EL (cell line): ENCODE measurements at places on chromosomes 5 and 9.
A peak's percentile ranks its signal among the peaks of the same experiment; 100 is the strongest.

DNA sequence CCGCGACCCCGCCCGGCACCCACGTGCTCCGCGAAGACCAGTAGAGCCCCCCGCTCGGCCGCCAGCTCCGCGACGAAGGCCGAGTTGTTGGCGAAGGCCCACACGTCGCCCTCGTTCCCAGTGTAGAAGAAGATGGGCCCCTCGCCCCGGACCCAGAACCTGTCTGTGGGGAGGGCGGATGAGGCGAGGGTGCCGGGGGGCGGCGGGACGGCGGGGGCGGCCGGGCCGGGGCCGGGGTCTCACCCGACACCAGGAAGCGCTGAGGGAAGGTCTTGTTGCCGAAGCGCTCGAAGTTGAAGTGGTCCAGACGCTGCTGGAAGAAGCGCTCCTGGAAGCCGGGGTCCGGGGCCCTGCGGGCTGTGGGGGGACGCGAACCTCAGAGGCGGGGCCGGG, 317 bp downstream of the DPP7 start:
- no peak for DNase-seq

DNA sequence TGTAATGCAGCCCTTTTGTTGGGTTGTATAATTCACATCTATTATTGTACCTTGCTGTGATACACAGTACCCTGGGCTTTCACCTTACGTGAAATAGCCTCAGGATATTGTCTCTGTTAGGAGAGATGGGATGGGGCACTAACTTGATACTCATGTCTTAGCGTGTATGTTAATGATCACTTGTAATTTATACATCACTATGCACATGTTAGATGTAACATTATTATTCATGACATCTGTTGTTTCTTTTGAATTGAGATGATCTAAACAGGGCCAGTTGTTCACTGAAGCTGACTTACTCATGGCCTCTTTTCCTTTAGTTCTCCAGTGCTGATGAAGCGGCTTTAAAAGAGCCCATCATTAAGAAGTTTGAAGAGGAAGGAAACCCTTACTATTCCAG, 65.2 kb downstream of the MCCC2 start:
- DNase-seq: no peak

DNA sequence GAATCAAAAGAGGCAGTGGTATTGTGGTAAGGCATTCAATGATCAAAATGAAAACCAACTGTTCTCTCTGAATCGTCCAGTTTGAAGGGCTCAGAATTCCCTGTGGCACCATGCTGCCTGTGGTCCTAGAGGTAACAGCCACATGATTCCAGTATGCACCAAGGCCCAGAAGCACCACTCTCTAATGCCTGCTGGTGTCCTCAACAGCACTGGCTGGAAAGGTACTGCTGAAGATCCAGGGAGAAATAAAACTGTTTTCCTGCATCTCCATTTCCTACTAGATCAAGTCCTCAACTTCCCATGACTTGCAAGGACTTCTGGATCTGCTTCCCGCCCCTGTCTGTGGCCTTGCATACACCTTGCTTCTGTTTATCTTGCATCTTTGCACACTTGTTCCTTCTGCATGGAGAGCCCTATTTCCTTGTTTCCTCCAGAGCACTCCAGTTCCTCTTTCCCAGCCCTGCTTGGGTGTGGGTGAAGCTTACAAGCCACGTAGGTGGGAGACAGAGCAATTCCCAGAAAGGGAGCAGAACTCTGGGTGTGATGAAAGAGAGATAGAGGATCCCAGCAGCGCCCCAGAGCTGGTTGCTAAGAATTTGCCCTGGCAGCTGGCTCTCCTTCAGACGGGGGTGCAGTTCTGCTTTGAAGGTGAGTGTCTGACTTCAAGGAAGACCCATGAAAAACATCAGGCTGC, 41.0 kb upstream of the EQTN start:
- no peak for DNase-seq

- DNase-seq: no peak
These were observed 237.4 kb upstream of the DMAC1 start for GRCh38 chr9:8036914-8037524.

DNA sequence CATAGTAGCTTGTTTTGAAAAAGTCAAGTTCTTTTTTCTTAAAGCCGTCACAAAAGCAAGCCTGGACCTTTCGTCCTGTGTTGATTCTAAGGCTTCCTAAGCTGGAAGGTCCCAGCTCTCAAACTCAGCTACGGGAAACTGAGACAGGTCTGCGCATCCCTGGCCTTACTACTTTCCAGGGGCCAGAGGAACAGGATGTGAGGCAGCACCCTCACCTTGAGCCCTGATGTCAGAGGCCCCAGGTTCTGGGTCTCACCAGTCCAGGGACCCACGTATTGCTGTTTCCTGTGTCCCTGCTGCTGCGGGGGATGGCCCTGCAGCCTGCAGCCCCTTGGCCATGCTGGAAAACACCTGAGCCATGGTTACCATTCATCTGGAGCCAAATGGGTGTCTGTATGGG, 123.9 kb downstream of the COL23A1 start:
- DNase-seq: no peak

GRCh38 chr5:35956429-35956828, 18.0 kb upstream of the CAPSL start:
- peak; percentile 28 for DNase-seq

GRCh38 chr9:127841087-127841835, 13.2 kb downstream of the ENG start:
- DNase-seq: no peak
